ENCODE measurements at places on chromosomes 2 and 18.

DNA sequence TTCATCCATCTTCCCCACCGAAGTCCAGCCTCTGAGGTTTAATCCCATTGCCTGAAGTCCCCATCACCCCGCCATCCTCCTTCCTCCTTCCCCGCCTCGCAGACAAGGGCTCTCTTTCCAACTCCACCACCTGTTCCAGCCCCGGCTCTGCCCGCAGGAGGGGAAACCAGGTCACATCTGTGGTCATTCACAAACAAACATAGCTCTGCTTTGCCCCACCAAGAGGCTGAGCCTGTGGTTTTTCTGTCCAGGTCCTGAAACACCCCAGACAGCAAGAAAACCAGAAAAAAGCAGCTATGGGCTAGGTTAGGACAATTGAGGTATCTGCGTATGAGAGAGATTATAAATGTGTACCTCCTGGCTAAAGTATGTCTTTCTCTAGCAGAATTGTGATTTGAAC, 144.7 kb downstream of the GLI2 start:
- DNase-seq = no peak

DNA sequence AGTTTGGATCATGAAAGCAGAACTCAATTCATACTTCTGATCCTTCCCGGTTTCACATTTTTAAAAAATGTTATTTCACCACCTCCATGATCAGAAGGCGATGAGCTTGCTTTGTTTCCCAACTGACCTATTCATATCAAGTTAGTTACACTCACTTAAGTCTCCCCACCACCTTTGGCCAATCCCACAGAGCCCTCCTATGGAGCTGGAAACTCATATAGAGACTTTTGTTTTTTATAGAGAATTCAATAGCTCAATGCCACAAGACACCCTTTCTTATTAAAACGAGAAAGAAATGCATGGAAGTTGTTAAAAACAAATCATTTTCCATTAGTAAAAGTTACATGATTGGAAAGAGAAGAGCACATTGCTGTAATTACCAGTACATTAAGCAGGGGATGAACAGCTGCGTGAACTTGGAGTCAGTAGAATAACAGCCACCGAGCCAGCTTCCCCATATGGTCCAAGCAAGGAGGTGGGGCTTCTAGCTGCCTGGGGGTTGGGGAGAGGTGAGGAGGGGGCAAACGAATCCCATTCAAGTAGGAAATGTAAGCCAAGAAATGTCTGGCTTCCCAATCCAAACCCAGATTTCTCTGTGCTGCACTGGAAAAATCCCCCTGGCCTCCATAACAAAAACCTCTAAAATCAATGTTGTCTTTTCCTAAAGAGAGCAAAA, 614.5 kb downstream of the IRS1 start:
- DNase-seq = no peak

DNA sequence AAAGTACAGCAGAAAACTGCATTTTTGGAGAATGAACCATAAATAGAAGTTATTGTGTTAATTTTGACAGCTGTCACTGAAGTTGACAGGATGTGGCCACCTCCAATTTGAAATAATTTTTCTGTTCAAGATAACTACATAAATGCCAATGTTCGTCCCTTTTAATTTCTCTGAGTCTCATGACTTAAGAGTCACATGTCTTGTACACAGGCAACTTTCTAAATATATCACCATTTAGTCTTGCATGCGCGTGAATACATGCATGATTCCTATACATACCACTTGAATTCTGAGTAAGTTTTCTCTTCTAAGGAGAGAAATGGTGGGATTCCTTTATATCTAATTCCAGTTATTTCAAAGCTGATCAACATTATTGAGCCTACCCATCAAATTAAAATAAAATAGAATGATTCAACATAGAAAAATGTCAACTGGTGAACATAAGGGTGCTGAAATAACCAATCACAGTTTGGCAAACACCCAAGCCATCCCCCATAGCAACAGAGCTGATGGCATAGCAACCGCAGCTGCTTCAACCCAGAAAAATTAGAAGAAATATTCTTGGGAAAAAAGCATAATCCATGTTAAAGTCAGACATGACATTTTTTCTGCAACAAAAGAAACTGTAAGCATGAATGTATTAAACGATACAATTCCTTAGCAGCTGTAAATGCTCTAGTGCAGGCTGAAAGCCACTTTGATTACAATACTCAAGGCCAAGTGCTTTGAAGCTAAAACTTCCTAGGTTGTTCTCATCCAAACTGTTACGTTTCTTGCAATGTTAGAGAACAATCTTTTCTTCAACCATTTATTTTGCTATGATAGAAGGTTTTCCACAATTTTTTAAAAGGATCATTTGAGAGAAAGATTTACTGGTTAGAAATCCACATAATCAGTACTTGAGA, 282.7 kb downstream of the DLGAP1 start:
- DNase-seq = no peak

DNA sequence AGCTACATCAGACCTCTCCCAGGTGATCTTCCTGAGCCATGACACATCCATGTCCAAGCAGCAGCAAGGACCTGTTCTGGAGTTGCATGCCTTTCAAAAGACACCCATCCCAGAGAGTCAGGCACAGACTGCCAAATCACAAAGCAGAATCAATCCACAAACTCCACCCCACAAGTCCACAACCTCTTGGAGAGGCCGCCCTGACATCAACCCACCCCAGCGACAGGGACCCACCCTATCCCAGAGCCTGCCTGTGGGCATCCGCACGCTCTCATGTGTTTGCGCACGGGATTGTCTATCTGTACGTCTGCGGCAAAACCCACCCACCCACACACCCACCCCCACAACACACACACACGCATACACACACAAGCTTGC, 11.9 kb downstream of the SMAD7 start:
- no peak for DNase-seq

All from CD4-positive, alpha-beta T cell treated with Interleukin-2 at 100 ng/mL for 4 hours (primary cell).